Non-pigmented ciliary epithelial cell (primary cell): ENCODE measurements at places on chromosomes 7 and 10.

GRCh38 chr7:22332461-22332870 lies 24.5 kb downstream of the RAPGEF5 start:
- DNase-seq, result no peak

DNA sequence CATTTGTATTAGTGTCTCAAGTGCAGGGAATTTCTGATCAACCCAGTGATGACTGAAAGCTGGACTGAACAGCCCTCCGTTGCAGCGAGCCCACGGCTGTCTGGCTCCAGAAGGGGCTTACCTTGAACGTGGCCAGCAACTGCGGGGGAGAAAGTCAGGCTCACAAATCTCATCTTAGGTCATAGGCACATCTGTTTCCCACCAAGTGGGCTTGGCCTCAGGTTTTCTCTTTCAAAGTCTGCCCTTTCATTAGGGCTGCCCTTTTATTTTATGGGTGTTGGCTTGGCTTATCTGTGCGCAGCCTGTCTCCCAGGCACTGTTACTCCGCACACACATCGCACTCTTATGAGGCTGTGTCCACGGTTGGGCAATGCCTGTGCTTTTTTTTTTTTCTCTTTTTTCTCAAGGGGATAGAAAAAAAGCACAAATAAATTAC lies 178.0 kb downstream of the JCAD start:
- DNase-seq, result no peak

DNA sequence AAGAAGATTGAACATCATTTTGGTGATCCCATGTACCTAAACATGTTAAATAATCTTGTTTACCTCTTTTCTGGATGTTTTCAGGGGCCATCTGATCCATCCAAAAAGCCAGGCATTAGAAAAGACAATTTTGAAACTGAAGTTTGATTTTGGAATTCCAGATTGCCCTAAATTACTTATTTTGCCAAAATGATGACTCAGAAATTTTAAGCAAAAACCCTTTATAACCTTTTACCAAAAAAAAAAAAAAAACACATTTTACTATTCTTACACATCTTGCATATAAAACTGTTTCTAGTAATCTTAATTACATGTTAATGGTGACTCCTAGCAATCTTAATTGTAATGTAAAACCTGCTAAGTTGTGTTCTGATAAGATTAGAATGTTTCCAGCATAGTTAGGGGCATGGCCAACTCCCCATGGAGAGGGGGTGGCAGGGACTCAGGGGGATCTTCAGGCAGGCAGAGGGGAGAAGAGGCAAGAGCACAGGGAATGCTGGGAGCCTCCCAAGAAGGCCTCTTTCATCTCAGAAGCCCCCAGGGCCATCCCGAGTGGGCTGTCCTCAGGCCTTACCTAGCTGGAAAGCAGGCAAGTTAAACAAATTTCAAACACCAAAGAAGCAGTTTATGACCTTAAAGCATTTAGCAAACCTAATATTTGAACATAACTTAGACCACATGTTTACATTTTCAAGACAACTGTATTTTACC lies 25.8 kb upstream of the AKR1C3 start:
- DNase-seq, result no peak

GRCh38 chr7:25240340-25240739 lies 12.1 kb upstream of the NPVF start:
- no peak for DNase-seq
